ENCODE measurements at places on chromosomes 3 and 15.

DNA sequence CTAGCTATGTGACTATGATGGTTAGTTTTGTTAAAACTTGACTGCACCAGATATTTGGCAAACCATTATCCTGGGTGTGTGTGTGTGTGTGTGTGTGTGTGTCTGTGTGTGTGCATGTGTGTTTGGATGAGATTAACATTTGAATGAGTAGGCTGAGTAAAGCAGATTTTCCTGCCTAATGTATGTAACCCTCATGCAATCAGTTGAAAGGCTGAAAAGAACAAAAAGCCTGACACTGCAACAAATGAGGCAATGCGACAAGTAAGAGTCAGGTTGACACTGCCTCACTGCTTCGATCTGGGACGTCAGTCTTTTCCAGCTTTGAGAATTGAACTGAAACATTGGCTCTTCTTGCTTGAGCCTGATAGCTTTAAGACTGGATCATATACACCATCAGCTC lies 643.0 kb downstream of the NAALADL2 start:
- DNase-seq: no peak

DNA sequence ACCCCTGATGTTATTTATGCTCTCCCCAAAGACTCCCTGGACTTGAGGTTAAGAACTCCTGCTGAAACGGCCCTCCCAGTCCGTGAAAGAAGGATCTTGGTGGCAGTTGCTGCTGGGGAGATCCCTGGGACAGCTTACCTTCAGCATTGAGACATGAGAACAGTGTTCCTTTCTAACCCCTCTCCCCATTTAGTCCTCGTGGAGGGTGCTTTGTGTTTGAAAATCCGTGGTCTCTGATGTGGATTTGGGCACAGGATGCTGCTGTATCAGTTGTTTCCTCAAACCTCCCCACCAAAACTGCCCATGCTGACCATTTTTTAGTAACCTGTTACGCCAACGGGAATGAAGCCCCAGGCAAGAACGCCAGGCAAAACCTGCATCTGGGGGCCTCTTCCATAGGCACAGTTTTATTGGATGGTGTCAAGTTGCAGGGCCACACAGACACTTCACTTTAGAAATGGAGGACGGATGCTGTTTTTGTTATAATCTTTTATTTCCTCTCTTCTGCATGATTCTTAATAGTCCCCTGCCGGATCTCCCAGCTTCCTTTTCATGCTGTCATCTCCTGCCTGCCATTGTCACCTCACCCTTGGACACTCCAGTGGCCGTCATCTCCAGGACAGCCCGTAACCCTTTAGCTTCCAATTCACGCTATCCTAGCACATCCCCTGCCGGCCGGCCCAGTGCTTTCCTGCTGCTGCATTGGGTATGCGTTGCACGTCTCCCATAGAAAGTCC lies 31.7 kb upstream of the CEMIP start:
- no peak for DNase-seq

- DNase-seq: no peak
Measured at GRCh38 chr3:152658977-152659720, 175.8 kb upstream of the P2RY1 start.

- DNase-seq: no peak
Measured at GRCh38 chr15:91537856-91538255, 315.7 kb upstream of the SLCO3A1 start.

GRCh38 chr3:53181024-53181371 lies 20.0 kb downstream of the PRKCD start:
- DNase-seq: no peak

- DNase-seq: peak; percentile 83
Measured at GRCh38 chr15:60798821-60799220, 319.9 kb upstream of the ICE2 start.

- DNase-seq: peak; percentile 51
Measured at GRCh38 chr3:174431717-174432116, 427.4 kb upstream of the NAALADL2 start.

- peak; percentile 40 for DNase-seq
Measured at GRCh38 chr3:45205126-45205525, 21.0 kb downstream of the TMEM158 start.

GRCh38 chr15:40006646-40007045 lies 32.3 kb downstream of the SRP14 start:
- peak; percentile 34 for DNase-seq

DNA sequence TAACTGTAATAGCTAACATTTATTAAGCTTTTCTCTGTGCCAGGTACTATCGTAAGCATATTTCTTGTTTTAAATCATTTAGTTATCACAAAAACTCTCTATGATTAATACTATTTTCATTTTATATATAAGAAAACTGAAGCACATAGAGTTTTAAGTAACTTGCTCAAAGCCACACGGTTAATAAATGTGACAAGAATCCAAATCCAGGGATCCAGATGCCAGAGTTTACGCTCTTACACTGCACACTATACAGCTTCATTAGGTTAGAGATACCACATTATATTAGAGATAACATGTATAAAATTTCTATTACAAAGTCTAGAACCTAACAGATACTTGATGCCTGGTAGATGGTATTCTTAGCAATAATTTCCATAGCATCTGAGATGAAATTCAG lies 265.2 kb downstream of the SHOX2 start:
- no peak for DNase-seq

GRCh38 chr3:189702066-189702646 lies 71.0 kb downstream of the TP63 start:
- DNase-seq: no peak

- no peak for DNase-seq
Measured at GRCh38 chr3:171354049-171354705, 106.0 kb downstream of the TNIK start.

- DNase-seq: peak; percentile 24
Measured at GRCh38 chr3:196620161-196620604, 19.3 kb upstream of the NRROS start.

- DNase-seq: peak; percentile 81
Measured at GRCh38 chr3:186976837-186977750, 46.8 kb downstream of the ST6GAL1 start.

- no peak for DNase-seq
Measured at GRCh38 chr15:57015897-57016296, 97.5 kb downstream of the TCF12 start.

DNA sequence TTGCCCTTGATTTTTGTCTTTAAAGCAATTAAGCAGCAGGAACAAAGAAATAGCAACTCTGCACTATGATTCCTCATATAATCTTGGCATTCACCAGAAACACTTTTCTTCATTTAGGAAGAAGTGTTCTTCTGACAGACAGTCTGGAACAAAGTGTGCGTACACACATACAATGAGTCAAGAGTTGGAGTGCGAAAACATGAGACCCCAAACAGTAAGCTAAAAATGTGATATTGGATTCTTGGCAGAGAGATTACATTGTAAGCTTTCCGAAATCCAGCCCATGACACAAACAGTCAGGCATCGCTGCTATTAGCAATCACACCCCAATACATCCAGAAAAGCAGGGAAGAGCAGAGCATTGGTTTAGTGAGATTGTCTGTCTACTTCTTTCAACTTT lies 306.7 kb upstream of the TBC1D5 start:
- peak; percentile 17 for DNase-seq

DNA sequence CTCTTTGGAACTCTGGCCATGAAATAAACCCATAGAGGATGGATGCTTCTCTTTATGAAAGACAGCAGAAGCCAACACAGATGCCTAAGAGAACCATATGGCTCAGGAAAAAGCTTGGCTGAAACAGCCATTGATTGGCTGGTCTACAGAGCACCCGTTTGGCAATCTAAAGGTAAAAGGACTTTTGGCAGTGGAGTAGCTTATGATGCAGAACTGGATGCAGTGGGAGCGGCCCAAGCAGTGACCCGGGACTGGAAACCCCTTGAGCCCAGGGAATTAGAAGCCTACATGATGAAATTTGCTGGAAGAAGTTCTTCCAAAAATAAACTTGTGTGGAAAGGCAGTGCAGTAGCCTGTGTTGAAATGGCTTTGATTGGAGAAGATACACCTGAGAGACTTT lies 360.2 kb downstream of the NR2F2 start:
- DNase-seq: no peak

DNA sequence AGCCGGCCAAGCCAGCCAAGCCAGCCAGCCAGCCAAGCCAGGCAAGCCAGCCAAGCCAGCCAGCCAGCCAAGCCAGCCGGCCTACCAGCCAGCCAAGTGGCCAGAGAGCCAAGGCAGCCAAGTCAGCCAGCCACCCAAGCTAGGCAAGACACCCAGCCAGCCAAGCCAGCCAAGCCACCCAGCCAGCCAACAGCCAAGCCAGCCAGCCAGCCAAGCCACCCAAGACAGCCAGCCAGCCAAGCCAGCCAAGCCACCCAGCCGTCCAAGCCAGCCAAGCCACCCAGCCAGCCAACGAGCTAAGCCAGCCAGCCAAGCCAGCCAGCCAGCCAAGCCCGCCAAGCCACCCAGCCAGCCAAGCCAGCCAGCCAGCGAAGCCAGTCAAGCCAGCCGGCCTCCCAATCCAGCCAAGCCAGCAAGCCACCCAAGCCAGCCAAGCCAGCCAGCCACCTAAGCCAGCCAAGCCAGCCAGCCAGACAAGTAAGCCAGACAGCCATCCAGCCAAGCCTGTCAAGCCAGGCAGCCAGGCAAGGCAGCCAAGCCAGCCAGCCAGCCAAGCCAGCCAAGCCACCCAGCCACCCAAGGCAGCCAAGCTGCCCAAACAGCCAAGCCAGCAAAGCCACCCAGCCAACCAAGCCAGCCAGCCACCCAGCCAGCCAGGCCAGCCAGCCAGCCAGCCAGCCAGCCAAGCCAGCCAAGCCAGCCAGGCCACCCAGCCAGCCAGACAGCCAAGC lies 200.5 kb downstream of the GOLGA6L6 start:
- peak; percentile 37 for DNase-seq

DNA sequence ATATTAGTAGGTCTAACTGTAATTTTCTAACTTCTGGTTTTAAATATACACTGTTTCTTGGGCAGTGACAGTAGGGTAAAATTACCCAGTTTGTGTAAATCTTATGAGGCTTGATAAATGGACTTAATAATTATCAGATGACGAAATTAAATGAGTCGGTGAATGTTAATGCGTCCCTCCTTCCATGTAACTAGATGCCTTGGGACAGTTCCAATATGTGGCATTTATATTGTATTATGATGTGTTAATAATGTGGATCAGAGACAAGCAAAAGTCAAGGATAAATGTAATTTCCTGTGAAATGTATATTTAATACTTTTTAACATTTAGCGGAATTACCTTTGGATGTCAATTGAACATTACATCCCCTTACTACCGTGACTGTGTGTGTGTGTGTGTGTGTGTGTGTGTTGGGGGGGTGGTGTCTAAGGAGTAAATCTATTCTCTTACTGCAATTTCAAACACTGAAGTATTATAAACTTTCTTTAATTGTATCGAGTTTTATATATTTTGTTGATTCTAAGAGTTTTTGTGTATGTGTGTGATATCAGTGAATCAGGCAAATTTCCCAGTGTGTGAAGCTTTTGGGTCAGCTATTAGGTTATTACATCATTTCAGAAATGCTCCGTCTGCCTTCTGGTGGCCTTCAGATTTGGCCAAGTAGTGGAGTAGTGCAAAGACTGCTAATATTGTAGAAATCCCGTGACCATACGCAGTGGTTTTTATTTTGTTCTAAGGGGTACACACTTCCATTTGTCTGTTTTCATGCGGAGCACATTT lies 50.1 kb downstream of the CNTN4 start:
- peak; percentile 8 for DNase-seq

GRCh38 chr3:127455541-127456450 lies 134.7 kb downstream of the TPRA1 start:
- DNase-seq: peak; percentile 55

- DNase-seq: no peak
Measured at GRCh38 chr3:129038121-129038855, 22.3 kb upstream of the GP9 start.

DNA sequence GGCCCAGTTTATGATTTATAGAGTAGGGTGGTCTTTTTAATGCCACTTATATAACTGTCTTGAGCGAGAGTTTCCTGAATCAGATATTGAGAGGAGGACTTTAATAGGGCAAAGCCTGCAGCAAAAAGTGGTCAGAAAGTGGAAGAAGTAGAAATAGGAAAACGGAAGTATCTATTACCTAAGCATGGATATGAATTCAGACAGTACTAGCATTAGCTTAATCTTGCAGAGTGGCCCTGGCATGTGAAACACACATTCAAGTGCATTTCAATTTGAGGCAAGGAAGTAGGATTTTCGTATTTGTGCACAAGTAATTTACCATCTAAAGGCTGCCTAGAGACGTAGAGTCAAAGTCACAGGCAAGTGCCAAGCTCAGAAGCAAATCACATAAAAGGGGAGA lies 622.3 kb downstream of the DIPK2A start:
- no peak for DNase-seq

DNA sequence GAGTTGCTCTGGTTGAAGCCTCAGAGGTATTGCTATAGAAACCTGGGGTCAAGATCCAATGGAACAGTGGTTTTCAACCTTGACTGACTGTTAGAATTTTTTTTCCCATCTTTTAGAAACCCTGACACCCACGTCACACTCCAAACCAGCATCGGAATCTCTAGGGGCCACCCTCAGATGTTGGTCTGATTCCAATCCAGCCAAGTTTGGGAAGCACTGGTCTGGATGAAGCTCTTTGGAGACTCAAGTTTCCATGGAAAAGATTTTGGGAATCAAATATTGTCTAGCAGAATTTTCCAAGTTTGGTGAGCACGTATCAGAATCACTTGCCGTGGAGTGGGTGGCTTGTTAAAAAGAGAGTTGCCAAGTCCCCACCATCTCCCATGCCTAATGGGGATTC lies 103.8 kb downstream of the THSD4 start:
- no peak for DNase-seq

DNA sequence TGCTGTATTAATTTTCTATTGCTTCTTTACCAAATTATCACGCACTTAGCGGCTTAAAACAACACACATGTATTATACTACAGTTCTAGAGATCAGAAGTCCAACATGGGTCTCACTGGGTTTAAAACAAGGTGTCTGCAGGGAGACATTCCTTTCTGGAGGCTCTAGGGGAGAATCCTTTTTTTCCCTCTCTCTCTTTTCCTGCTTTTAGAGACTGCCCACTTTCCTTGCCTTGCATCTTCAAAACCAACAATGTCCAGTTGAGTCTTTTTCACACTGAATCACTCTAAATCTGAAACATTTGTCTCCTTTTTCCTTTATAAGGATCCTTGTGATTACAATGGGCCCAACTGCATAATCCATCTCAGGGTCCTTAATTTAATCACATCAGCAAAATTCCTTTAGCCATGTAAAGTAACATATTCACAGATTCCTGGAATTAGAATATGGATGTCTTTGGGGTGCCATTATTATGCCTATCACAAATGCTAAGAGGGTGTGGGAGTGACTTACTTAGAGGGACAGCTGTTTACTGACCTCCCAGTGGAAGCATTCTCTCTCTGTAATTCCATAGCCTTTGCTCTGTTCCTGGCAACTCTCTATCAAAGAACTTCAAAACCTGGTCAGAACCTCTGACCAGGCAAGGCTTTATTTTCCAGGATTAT lies 21.8 kb downstream of the CD200 start:
- no peak for DNase-seq
